ENCODE measurements at places on chromosomes 2 and 18. TPM values are rescaled to one million over a fixed set of nuclear protein-coding genes. Genes with fewer than 3 reads are reported as not detected.
A peak's percentile ranks its signal among the peaks of the same experiment; 100 is the strongest.

Gene TBC1D8
- 7.0 TPM for polyA plus RNA-seq

Gene PPP1CB
- polyA plus RNA-seq, result 21.7 TPM

DNA sequence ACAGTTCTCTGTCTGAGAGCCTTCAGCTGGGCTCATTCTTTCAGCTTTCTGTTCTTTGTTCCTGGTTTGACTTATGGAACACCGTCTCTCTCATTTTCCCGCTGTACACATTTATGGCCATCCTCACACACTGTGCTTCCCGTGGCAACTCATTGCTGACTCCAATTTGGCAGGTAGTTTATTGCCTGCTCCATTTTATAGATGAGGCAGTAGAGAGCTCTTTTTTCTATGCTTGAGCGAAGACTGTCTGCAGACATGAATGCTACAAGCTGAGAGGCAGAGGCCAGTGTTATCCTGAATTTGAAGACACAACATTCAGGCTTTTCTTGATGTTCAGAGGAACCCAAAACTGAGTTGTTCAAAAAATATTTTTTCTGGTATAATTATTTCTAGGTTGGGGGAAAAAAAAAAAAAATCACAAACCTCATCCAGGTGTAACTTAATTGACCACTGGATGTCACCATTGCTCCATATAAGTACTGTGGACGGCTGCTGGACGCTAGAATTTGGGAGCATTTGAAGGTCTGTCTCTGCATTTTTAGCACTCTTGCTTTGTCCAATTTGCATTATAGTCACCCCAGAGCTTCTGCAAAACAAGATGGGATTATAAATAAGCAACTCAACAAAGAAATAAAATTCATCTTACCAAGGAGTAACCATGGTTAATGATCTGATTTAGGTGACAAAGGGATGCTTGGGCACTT lies 83.5 kb downstream of the HRH4 start:
- no peaks in the 10 kb centered on the region for H3K36me3 ChIP-seq
- no peak overlapping the region for H3K4me3 ChIP-seq
- H3K27ac ChIP-seq, result no peak overlapping the region
- peak; percentile 39 for DNase-seq
- peaks cover 5% of the 10 kb centered on the region for H3K4me1 ChIP-seq

Gene COBLL1
- polyA plus RNA-seq, result 4.9 TPM

GRCh38 chr18:55422456-55423180 lies 165.4 kb downstream of the TCF4 start:
- H3K36me3 ChIP-seq, result no peaks in the 10 kb centered on the region
- no peaks in the 10 kb centered on the region for H3K27me3 ChIP-seq
- peaks cover 29% of the 10 kb centered on the region for H3K4me1 ChIP-seq

Gene PTGR3
- polyA plus RNA-seq, result 20.7 TPM

DNA sequence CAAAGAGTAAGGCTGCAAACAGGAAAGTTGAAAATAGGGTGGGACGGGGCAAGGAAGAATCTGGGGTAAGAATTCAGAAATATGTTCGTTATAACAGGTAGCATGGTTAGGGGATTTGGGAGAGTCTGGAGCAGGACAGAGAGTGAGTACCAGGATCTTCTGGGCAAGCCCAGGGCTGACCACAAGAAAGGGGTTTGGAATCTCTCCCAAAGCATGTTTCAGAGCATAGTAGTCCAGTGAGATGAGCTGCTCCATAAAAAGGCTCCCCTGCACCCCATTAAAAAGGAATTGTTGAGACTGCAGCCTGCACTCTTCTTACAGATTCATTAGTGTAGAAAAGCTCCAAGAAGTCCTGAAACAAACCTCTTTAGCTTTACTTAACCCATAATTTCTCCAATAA lies 291.1 kb downstream of the MTX2 start:
- H3K27me3 ChIP-seq, result no peaks in the 10 kb centered on the region
- no peak overlapping the region for H3K4me3 ChIP-seq
- peaks cover 5% of the 10 kb centered on the region for H3K4me1 ChIP-seq
- DNase-seq, result no peak
- H3K27ac ChIP-seq, result no peak overlapping the region

Gene LRATD1
- 0.89 TPM for polyA plus RNA-seq

Gene CD8B2
- not detected for polyA plus RNA-seq

GRCh38 chr2:66691031-66691965 lies 256.4 kb downstream of the MEIS1 start:
- no peaks in the 10 kb centered on the region for H3K36me3 ChIP-seq
- no peak overlapping the region for H3K4me3 ChIP-seq
- no peaks in the 10 kb centered on the region for H3K27me3 ChIP-seq
- no peak for DNase-seq
- no peak overlapping the region for H3K27ac ChIP-seq

GRCh38 chr2:65329525-65329924 lies 101.9 kb downstream of the ACTR2 start:
- H3K4me3 ChIP-seq, result no peak overlapping the region
- H3K4me1 ChIP-seq, result peaks cover 7% of the 10 kb centered on the region
- H3K27me3 ChIP-seq, result no peaks in the 10 kb centered on the region
- H3K27ac ChIP-seq, result no peak overlapping the region
- no peak for DNase-seq

DNA sequence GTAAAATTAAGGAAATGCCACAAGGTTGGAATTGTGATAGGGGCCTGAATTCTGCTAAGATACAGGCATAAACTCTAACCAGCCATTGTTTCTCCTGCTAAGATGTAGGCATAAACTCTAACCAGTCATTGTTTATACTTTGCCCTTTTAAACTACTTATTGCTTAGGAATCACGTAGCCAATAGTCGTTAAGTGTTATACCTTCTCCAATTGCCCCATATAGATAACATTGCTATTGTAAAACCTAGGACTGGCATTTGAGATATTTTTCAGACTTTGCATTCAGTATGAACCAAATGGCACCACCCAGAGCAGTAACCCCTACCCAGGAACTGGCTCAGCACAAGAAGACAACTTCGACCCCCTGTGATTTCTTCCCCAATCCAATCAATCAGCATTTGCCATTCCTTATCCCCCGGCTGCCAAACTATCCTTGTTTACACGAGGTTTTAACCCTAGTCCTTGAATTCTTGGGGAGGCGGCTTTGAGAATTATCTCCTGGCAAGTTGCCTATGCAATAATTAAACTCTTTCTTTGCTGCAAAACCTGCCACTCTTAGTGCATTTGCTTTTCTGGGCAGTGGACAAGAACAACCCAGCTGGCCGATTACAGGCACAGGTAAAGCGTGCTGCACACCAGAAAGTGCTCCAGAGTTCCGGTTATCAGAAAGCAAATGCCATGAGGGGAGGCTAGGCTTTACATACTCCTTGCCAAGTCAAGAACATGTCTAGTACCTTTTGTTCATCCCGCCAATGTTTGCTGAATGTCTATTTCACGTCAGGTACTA lies 167.6 kb downstream of the LAMA1 start:
- H3K36me3 ChIP-seq, result no peaks in the 10 kb centered on the region
- H3K4me3 ChIP-seq, result no peak overlapping the region
- DNase-seq, result no peak
- no peaks in the 10 kb centered on the region for H3K4me1 ChIP-seq

Gene KCNG2
- polyA plus RNA-seq, result not detected

DNA sequence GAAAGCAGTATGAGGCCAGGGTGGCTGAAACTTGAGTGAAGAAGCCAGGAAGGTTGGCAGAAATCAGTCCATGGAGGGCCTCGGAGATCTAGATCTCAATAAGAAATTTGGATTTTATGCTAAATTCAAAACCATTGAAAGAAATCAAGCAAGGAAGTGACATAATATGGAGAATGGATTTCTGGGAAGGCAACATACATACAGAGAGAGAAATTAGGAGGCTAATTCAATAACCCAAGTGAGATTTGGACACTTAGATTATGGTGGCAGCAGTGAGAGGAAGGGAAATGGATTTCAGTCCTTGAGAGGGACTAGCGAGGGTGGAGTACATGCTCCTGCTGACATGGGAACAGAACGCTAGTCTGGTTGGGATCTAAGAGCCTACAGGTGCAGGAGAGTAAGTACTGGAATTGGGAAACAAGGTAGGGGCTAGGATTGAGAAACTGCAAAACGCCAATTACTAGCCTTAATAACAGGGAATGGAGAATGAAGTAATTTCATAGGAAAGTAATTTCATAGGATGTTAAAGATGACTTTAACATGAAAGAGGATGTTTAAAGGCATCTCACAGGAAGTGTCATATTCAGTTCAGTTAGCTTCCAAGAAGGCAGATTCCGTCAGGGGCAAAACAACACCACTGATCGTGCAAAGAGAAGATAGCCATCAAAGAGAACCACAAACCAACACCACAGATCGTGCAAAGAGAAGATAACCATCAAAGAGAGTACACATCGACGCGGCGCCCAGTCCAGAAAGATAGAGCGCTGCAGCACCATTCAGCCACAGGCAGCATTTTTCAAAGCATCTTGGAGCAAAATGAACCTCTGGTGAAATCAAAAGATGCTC lies 27.2 kb downstream of the CDKL4 start:
- no peaks in the 10 kb centered on the region for H3K27me3 ChIP-seq
- H3K4me1 ChIP-seq, result peaks cover 3% of the 10 kb centered on the region
- H3K4me3 ChIP-seq, result no peak overlapping the region
- no peak overlapping the region for H3K27ac ChIP-seq
- no peaks in the 10 kb centered on the region for H3K36me3 ChIP-seq

DNA sequence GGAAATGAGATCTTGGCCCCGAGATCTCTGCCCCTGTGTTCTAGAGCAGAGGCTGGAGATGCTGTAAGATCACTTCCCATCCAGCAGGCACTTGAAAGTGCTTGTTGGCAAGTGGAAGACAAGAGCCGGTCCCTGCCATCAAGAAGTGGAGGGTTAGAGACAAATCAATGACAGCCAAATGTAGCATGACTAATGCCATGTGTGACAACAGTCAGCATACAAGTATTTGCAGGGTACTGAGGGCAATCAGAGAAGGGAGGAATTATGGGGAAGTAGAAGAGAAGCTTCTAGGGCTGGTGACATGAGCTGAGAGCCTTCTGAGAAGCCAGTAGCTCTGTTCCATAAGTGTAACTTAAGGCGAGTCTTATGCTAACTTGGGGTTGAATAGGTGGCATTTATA lies 58.6 kb downstream of the TMEM17 start:
- no peaks in the 10 kb centered on the region for H3K36me3 ChIP-seq
- H3K4me3 ChIP-seq, result no peak overlapping the region
- no peak for DNase-seq
- no peaks in the 10 kb centered on the region for H3K27me3 ChIP-seq

DNA sequence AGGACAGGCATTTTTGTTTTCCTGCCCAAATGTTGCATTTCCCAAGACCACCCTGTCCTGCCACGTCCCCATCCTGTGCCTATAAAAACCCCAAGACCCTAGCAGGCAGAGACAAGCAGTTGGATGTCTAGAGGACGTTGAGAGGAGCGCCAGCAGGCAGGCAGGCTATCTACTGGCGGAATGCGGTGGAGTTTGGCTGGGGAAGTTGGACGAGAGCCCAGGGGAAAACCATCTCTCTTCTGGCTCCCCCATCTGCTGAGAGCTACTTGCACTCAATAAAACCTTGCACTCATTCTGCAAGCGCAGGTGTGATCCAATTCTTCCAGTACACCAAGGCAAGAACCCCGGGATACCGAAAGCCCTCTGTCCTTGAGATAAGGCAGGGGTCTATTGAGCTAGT lies 72.5 kb downstream of the ARL6IP6 start:
- DNase-seq, result no peak
- no peaks in the 10 kb centered on the region for H3K4me1 ChIP-seq
- H3K36me3 ChIP-seq, result no peaks in the 10 kb centered on the region
- H3K4me3 ChIP-seq, result no peak overlapping the region
- no peaks in the 10 kb centered on the region for H3K27me3 ChIP-seq
- no peak overlapping the region for H3K27ac ChIP-seq

- H3K27me3 ChIP-seq, result no peaks in the 10 kb centered on the region
- no peak overlapping the region for H3K27ac ChIP-seq
- H3K4me3 ChIP-seq, result no peak overlapping the region
- H3K4me1 ChIP-seq, result 0 out of 2 replicates have a peak, but pooled peaks cover 5% of the 10 kb centered on the region
- no peak for DNase-seq
- no peaks in the 10 kb centered on the region for H3K36me3 ChIP-seq
Observed at GRCh38 chr2:156345582-156345981, 13.1 kb upstream of the NR4A2 start.

- peak; percentile 14 for DNase-seq
- H3K27ac ChIP-seq, result peak overlapping the region; percentile 81
- no peaks in the 10 kb centered on the region for H3K36me3 ChIP-seq
- peaks cover 15% of the 10 kb centered on the region for H3K4me1 ChIP-seq
Observed at GRCh38 chr2:188512456-188512855, 220.8 kb downstream of the GULP1 start.

DNA sequence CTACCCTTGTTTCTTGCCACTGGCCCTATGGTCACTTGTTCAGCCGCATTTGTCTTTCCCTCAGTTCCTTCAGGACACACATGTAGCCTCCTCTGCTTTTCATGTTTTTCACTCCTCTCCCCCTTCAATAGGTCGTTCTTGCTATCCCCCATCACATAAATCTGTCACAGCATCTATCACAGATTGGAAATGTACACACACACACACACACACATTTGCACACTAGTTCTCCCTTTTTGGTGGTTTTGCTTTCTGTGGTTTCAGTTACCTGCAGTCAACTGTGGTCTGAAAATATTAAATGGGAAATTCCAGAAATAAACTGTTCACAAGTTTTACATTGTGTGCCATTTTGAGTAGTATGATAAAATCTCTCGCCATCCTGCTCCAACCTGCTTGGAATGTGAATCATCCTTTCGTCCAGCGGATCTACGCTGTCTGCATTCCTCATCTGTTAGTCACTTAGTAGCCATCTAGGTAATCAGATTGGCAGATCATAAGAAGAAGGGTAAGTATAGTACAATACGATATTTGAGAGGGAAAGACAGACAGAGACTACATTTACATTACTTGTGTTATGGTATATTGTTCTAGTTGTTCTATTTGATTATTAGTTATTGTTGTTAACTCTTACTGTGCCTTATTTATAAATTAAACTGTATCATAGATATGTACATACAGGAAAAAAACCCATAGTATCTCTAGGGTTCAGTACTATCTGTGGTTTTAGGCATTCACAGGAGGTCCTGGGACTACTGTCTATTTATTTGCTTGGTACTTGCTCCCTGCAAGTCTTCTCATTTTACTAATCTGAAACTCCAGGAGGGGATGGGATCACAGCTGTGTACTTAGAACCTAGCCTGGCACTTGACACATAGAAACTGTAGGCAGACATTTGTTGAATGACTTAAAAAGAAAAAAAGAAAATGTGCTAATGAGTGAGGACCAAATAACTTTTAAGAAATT lies 86.1 kb upstream of the PNPT1 start:
- H3K27ac ChIP-seq, result peak overlapping the region; percentile 47
- no peaks in the 10 kb centered on the region for H3K36me3 ChIP-seq
- no peak for DNase-seq
- H3K4me3 ChIP-seq, result no peak overlapping the region
- H3K4me1 ChIP-seq, result no peaks in the 10 kb centered on the region

DNA sequence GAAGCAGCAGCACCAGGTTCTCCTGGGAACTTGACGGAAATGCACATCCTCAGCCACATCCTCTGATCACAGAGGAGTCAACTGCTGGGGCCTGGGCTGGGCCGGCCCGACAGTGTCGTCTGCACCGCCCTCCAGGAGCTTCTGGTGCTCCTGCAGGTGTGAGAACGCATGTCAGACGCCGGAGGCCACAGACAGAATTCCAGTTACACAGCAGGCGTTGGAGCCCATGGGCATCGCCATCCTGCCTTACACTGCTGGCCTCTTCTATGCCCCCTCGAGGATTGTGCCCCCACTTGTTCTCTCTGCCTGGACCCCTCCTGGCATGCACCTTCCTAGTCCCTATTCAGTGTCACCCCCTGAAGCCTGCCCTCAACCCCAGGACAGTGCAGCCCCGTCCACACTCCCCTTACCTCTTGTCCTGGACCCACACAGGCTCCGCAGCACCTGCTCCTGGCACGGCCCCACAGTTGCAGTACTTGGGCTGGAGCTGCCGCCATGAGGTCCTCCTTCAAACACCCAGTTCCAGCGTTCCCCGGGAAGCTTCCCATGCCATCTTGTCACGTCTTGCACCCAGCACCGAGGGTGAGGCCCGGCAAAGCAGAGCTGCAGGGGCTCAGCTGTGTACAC lies 37.5 kb downstream of the ADI1 start:
- no peaks in the 10 kb centered on the region for H3K4me1 ChIP-seq
- H3K27me3 ChIP-seq, result no peaks in the 10 kb centered on the region
- DNase-seq, result no peak
- no peak overlapping the region for H3K4me3 ChIP-seq
- H3K36me3 ChIP-seq, result peaks cover 29% of the 10 kb centered on the region
